NCI-H2029 treated with DMSO at 0.1 percent for 48 hours (cell line): ENCODE measurements at places on chromosomes 11 and 22.

DNA sequence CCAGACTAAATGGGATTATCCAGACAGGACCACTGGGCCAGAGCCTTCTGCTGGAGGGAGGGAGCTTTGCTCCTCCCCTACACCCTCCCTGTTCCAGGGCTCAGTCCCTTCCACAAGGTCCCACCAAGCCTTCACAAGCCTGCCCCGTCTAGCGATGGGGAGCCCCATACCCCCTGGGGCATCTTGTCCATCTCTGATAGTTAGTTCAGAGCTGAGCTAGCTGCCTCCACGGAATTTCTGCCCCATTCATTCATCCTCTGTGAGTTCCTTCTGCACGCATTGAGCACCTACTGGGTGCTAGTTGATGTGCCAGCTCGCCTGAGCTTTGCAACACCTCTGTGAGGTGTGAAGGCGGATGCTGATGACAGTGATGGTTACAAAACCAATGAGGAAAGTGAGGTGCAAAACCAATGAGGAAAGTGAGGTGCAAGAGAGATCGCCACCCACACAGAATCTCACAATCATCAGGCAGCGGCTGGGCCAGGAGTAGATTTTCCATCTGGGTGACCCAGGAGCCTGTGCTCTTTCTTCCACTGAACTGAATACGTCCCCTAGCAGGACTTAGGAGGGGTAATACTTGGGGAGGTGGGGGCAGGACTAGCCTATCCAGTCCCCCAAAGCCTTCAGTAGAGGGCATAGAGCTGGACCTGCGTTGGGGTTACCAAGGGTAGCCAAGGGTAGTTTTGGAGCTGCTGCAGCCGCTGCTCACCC, 21.5 kb upstream of the CBX7 start:
- DNase-seq: no peak

DNA sequence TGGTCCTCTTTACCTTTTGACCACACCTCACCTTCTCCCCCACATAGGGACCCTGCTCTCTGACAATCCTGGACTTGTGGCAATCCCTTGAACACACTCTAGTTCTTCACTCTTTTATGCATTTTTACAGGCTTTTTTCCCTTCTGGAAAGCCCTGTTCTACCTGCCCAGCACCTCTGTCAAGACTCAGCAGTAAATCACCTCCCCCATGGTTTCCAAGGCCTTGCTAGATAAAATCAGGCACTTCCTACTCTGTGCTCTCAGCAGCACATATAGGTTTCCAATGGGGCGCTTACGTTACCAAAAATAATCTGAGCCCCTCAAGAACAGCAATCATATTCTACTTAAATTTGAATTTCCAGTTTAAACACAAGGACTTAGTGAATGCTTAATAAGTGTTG, 53.9 kb downstream of the ETS1 start:
- no peak for DNase-seq

GRCh38 chr22:39477542-39477941, 20.7 kb downstream of the MGAT3 start:
- DNase-seq: no peak

DNA sequence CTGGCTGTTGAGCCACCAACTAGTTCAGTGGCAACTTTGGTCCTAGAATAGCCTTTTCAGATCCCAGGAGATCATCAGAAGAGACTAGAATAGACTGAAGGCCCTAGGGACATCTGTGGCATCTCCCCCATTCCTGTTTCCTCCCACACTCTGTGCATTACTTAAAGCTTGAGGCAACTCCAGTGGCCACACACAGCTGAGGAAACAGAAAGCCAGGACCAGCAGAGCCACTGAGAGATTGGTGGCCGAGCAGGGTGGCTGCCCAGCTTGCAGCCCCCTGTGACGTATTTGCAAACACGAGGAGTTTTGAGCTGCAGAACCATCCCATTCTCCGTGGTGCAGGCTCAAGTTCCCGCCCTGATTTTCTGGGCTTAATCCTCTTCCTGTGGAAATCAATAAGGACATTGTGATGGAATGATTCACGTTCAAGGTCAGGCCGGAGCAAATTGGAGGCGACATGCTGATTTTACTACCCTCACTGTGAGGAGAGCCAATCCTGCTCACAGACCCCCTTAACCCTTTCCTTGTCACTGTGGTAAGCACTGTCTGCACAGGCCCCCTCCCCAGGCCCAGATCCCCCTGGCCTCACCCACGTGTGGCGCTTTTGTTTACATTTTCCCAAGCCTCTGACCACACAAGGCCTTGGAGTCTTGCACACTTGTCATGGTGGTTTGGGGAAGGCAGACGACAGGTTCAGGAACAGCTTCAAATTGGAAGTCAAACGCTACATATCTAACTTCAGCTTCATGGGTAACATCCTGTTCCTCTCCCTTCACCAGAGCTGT, 69.1 kb upstream of the MYOD1 start:
- no peak for DNase-seq

GRCh38 chr22:43150731-43151206, 590 bp upstream of the TSPO start:
- DNase-seq: no peak

DNA sequence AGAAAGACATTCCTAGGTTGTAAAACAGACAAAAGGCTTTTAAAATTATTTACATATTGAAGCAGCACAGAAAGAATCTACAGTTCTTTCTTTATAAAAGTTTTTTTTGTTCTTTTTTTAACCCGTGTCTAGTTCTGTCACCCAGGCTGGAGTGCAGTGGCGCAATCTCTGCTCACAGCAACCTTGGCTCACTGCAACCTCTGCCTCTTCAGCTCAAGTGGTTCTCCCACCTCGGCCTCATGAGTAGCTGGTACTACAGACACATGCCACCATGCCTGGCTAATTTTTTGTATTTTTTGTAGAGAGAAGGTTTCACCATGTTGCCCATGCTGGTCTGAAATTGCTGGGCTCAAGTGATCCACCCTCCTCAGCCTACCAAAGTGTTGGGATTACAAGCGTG, 3.8 kb upstream of the INCENP start:
- DNase-seq: no peak

- DNase-seq: no peak
These were observed 11.1 kb downstream of the C11orf91 start for GRCh38 chr11:33689501-33689900.

- DNase-seq: no peak
These were observed 34.6 kb downstream of the APOL5 start for GRCh38 chr22:35752006-35752862.

- DNase-seq: no peak
These were observed 83.1 kb downstream of the PTPRJ start for GRCh38 chr11:48063424-48063978.

- no peak for DNase-seq
These were observed 2319.9 kb downstream of the LRRC4C start for GRCh38 chr11:39139581-39139980.

DNA sequence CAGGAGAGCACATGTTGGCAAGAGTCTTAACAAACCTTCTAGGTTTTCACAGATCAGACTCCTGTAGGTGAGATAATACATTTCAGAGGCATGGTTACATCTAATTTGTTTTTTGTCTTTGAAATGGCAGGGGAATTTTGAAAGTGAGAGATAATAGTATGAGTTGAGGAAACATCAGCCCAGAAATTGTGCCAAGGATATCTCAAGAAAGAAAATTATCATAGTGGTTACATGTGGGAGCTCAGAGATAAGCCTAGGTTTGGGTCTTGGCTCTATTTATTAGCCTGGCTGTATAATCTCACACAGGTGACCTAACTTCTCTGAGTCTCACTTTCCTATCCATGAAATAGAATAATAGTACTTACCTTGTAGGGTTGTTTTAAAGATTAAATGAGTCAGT, 443 bp downstream of the BTBD18 start:
- DNase-seq: no peak

GRCh38 chr22:25645266-25645665, 80.8 kb downstream of the GRK3 start:
- DNase-seq: no peak

DNA sequence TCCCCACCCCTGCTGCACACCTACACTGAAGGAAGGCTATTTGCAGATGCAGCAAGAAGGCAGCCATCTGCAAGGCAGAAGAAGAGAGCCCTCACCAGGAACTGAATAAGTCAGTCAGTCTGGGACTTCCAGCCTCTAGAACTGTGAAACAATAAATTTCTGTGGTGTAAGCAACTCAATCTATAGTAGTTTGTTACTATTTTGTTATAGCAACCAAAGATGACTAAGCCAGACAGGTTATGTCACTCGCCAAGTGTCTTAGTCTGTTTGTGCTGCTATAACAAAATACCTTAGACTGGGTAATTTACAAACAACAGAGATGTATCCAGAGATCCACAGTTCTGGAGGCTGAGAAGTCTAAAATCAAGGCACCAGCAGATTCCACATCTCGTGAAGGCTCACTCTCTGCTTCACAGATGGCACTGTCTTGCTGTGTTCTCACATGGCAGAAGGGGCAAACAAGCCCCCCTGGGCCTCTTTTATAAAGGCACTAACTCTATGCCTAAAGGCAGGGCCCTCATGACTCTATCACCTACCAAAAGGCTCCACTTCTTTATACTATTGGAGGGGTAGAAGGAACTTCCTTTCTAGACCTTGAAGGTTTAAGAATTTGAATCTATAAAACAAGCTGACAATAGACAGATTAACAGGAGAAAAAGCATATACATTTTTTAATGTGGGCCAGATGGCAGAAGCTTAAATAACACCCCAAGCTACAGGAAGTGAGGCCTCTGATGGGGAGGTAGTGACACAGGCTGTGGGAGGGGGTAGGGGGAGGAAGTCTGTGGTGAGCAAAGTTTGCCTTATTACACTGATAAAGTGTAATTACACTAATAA, 12.3 kb downstream of the APOL6 start:
- no peak for DNase-seq

GRCh38 chr11:91591021-91591420, 633.6 kb upstream of the FAT3 start:
- DNase-seq: no peak

GRCh38 chr22:49975543-49976389, 15.2 kb downstream of the PIM3 start:
- DNase-seq: no peak

GRCh38 chr11:118033443-118033842, 43.4 kb upstream of the TMPRSS4 start:
- DNase-seq: no peak

DNA sequence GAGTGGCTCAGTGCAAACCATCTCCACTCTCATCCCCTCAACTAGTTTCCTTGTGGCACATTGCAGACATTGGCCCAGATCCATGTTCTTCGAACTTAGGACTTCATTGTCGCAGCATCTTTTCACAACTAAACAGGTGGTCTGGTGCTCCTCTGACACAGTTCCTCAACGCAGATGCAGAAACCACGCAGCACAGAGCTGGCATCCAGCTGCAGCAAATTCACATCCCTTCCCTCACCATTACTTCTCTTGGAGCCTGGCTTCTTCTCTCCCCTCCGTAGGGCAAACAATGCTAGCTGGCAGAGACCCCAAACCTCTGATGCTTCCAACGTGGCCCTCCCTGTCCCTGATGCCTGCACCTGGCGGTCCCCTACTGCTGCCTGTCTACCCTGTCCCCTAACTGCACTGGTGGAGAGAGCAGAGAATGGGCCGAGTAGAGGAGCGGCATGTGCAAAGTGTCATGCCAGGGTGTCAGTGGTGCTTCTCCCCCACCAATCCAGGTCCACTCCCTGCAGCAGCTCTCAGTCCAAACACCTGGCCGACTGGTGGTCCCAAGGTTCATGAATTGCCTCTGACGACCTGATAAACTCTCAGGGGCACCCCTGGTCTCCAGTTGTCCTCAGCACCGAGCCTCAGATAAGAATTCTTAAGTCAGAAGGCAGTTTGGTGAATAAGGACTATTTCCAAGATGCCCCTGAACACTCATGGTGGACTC, 18.1 kb downstream of the TMPRSS13 start:
- no peak for DNase-seq

DNA sequence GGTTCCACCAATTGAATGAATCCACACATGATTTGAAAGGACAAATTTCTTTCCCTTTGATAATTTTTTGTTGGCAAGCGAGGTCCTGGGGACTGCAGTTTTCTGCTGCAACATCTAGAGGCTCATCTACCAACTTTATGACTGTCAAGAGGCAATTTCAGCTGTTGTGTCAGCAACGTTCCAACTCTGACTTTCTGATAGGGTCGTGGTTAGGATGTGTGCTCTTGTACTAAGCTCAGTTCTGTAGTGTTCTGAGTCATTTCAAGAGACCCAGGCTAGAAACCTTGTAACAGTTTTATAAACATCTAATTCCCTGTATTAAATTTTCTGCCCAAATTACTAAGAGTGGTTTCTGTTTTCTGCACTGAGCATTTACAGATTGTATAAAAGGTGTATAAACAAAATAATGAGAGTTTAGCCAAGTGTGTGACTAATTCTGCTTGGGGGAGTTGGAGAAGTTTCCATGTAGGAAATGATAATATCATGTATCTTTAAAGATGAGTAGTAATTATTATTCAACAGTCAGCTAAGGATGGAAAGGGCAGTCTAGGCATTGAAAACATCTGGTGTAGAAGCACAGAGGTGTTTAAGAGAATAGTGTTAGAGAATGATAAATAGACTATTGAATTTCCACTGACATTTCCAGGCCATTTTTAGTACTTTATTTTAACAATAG, 72.2 kb downstream of the RBMXL2 start:
- no peak for DNase-seq

DNA sequence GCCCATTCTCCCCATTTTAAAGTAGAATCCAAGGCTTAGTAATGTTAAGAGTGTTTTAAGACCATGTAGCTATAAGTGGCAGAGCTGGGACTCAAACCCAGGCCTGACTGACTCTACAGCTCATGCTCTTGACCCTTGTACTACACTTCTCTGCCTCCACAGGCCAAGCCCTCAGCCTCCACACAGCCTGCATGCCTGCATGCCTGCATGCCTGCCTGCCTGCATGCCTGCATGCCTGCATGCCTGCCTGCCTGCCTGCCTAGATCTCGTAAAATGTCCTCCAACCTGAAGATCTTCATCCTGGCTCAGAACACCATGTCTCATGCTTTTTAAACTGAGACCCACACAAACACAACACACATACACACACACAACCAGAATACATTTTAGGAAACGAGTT, 18.6 kb downstream of the TBC1D10A start:
- DNase-seq: no peak

- no peak for DNase-seq
These were observed 26.8 kb upstream of the LIPT2 start for GRCh38 chr11:74520316-74520715.

DNA sequence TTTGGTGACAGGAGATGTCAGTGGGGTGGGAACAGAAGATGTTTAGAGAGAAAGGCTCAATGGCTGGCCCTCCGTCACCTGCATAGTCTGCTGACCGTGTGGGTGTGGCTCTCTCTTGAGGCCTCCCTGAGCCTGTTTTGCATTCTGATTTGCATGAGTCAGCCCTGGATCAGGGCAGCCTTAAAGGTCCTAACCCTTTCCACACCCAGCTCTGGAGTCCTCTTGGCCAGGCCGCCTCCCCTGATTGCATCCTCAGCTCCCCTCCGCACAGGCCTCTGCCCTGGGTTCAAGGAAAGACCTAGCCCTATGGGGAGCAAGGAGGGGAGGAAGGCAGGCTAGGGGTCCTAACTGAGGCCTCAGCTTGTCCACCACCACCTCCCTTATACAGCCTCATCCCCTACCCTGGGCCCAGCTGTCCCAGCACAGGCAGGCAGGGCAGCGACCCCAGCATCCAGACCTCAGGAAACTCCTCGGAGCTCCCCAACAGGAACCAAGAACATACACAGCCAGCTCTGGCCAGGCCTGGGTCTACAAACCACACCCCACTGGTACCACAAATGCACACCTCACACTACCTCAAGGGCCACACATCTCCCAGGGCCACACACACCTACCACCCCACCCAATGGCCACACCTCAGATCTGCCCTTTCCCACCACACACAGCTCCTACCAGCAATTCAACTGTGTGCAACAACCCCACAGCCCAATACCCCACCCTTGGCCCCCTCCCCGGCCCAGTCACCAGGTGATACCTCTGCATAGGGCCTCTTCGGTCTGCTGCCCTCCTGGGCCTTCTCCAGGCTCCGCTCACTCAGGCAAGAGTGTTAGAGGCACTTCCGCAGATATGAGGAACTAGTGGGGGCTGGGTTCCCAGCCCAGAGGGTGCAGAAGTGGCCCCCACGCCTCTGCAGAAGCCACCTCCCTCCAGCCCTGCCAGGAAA, 13.7 kb downstream of the ARAP1 start:
- no peak for DNase-seq
